ENCODE measurements at places on chromosomes 2 and 18.

DNA sequence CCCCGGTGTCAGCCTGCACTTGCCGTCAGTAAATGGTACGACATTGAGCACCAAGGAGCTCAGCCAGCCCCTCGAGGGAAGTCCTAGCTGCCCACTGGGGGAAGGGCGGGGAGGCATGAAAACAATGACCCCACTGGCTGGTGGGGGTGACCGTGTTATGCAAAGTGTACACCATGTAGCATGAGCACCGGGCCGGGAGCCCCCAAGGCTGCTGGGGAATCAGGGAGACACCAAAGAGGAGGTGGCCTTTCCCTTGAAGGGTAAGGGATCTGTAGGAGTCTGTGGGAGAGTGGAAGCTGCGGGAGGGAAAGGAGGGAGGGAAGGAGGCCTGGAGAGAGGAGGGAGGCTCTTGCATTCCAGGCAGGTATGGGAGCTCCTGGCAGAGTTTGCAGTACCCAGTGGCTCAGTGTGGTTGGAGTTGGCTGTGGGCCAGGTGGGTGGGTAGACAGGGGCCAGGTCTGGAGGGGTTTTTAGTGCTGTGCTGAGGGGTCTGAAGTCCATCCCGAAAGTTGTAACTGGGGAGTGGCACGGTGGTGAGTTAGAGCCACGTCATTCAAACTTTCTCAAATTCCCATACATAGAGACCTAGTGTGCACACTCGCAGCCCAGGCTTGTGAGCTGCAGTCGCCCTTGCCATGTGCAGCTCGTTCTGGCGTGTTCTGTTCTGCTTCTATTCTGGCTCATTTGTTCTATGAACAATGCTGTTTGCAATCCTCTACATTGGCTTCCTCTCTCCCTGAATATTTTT, 22.4 kb downstream of the RRM2 start:
- DNase-seq, result no peak

DNA sequence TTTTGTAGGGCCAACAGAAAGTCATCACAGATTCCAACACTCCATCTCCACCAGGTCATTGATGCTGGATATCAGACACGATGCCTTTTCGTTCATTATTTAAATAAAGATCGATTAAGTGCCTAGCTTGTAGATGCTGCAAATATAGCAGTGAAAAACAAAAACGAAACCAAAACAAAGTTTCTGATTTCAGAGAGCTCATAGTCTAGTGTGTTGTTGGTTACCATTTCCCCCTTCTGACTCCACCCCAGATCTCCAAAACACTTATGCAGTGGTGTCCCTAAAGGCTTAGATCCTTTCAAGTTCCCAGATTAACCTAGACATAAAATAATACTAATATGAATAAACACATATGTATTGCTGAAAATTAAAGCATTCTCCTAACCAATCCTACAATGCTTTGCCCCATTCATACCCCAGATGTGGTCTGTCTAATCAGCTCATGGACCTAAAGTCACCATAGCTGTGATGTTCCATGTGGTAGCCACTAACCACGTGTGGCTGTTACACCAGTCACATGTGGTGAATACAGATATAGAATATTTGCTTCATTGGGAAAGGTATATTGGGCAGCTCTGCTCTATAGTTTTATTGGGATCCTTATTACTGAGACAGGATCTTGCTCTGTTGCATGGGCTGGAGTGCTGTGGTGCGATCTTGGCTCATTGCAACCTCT, 787.2 kb downstream of the TDRD15 start:
- no peak for DNase-seq

- no peak for DNase-seq
Measured at GRCh38 chr2:239892441-239893235, 132.5 kb downstream of the NDUFA10 start.

DNA sequence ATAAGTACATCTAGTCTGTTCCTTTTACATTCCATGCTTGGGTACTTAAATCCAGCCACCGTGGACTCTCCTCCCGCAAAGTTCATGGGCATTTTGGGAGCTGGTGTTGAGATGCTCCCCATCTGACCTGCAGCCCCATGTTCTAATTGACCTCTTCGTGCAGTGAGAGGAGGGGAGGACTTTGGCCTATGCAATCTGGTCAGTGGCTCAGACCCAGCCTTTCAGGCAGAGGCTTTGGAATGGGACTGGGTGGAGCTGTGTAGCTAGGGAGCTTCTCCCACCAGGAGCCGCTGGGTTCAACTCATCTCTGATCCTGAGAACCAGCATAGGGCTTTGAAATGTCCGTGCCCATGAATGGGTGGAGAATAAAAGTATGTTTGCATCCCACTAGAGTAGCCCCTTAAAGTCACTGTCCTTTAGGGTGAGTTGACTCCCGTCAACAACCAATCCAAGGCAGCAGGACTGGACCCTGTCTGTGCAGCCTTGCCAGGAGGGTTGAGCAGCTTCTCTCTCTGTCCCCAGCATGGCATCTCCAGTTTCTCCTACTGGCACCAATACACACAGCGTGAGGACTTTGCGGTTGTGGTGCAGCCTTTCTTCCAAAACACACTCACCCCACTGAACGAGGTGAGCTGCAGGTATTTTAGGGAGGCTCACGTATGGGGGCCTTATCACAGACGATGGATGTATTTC, 120.0 kb upstream of the PPP1CB start:
- DNase-seq, result no peak

GRCh38 chr18:47696870-47697269, 233.6 kb downstream of the SMAD2 start:
- no peak for DNase-seq

- no peak for DNase-seq
Measured at GRCh38 chr18:36817039-36817438, 11.8 kb downstream of the TPGS2 start.

GRCh38 chr2:229686122-229686919, 28.0 kb downstream of the DNER start:
- DNase-seq, result no peak

GRCh38 chr18:8175501-8176061, 433.7 kb upstream of the RAB12 start:
- no peak for DNase-seq

- no peak for DNase-seq
Measured at GRCh38 chr2:34849827-34850226, 1250.7 kb upstream of the FAM98A start.

Data from astrocyte of the spinal cord (primary cell).